ENCODE measurements at places on chromosomes 5 and 9.

GRCh38 chr5:110056580-110057114 is 366.9 kb downstream of the MAN2A1 start:
- DNase-seq = no peak

- DNase-seq = no peak
These were observed 86.0 kb downstream of the RXRA start for GRCh38 chr9:134412298-134412711.

- peak; percentile 10 for DNase-seq
These were observed 211.6 kb downstream of the MSX2 start for GRCh38 chr5:174935854-174936474.

DNA sequence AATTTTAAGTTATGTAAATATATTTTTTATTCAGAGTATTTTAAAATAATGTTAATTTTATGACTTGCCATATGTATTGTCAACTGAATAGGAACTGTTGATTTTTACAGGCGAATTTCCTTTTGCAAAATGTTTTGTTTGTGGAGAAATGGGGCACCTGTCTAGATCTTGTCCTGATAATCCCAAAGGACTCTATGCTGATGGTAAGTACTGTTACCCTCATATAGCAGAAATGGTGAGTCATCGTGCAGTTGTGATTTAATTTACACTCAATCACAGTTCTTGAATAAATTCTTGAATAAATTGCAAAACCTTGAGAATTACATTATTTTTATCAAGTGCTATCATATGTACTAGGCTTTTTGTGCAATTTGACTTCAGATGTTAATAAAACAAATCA is 7.4 kb downstream of the ZCCHC9 start:
- no peak for DNase-seq

GRCh38 chr5:82523633-82524032 is 245.5 kb upstream of the RPS23 start:
- no peak for DNase-seq

GRCh38 chr5:158952951-158953350 is 146.8 kb downstream of the EBF1 start:
- DNase-seq = no peak

DNA sequence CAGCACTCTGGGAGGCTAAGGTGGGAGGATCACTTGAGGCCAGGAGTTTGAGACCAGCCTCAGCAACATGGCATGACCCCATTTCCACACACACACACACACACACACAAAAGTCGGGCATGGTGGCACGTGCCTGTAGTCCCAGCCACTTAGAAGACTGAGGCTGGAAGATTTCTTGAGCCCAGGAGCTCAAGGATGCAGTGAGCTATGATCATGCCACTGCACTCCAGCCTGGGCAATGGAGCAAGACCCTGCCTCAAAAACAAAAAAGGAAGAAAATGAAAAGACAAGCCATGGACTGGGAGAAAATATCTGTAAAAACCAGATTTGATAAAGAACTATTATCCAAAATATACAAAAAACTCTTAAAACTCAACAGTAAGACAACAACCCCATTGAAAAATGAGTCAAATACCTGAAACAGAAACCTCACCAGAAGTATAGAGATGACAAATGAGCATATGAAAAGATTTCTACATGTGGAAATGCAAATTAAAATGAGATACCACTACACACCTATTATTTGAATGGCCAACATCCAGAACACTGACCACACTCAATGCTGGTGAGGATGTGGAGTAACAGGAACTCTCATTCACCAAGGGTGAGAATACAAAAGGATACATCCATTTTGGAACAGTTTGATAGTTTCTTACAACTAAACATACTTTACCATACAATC is 24.7 kb downstream of the DNAJA1 start:
- peak; percentile 9 for DNase-seq

DNA sequence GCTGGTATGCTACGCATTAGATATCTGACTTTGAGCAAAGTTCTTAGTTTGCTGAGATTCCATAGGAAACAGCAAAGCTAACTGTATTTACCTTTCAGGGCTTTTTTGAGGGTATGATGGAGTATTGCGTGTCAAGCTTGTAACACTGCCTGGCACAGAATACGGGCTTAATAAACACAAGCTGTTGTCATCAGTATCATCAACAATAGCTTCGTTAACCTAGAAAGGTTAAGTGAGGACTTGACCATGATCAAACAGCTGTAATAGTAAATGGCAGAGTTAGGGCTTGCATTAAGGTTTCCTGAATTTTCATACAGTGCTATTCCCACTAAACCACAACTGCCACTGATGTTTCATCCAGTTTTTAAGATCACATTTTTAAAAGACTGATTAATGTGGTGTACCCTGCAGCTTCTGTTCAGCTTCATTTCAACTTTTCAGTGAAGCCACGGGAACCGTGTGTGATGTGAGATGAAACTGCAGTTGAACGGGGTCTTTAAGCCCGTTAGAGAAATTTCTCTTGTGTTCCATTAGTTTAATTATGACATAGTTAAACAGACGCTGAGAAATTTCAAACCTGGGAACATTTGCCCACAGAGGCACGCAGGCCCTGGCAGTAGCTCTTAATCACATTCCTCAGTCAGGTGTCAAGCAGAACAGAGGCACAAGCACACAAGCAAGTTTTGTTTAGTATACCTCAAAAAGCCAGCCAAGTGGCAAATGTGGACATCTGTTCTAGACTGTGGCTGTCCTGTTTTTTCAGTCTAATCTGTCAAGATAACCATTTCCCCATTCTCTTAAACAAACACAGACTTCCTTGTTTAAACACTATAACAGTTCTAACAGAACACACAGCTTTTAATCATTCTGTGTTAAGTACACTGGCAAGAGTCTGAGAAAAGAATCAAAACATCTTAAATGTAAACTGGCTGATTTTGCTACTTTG is 147.1 kb downstream of the ZNF608 start:
- DNase-seq = no peak

DNA sequence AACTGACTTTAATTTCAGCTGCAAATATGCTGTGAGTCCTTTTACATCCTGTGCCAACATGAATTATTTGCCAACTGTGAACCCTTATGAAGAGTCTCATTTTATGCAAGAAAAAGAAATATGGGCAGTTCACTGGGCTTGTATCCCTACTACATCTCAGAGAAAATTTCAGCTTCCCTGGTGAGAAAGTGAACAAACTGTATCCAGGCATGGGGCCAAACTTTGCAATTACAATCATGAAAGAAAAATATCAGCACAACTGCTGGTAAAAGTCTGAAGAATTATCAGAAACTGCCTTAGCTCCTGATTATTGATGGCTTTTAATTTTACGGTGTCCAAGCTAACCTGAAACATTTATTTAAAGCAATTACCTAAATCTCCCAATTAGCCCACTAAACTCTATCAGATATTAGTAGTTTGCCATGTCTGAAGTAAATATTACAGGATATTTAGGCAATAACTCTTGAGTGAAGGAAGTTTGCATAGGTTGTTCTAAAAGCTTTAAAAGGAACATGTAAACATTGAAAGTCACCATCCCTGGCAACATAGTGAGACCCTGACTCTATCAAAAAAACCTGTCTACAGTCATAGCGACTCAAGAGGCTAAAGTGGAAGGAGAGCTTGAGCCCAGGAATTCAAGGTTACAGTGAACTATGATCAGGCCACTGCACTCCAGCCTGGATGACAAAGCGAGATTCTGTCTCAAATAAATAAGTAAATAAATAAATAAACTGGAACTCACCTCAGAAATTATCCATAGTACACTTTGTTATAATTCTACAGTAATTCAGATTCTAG is 83.9 kb upstream of the HCN1 start:
- no peak for DNase-seq

DNA sequence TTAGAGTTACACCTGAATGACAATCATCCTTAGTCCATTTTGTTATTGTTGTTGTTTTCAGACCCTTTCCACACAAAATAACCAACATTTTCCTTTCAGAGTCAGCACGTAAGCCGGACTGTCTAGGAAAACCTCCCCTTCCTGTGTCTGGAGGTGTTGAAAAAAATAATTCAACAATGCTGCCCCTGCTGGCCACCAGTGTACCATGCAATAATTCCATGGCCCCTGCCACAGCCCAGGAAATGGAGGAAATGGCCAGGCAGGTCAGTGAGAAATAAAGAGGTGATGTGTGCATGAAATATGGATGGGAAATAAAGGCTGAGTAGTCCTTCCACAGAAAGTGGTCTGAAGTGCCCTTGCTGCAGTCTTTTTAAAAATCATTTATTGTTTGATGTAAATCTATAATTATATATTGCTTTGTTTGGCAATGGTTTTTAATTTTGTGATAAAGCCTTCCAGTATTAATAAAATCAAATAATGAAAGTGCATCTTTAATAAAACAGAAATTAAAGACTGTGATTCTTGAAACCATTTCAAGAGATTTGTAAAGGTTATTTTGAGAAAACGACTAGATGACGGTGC is 152.8 kb upstream of the PAPPA start:
- DNase-seq = no peak

DNA sequence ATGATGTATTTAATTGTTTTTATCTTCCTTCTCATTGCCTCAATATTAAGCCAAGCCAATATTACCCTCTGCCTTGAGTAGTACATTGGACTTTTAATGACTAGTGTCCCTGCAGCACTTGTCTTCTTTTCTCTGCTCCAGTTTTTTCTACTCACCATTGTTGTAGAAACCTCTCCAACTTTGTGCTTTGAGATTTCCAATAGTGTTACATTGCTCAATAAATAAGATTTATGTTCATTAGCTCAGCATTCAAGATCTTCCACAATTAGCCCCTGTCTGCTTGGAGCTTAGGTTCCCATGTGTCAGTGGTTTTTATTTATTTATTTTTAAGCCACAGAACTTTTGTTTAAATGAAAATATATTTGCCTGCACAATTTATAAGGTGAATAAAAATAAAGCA is 145.3 kb downstream of the ADGRV1 start:
- no peak for DNase-seq

- DNase-seq = no peak
These were observed 511 bp upstream of the SPDL1 start for GRCh38 chr5:169583101-169583423.

DNA sequence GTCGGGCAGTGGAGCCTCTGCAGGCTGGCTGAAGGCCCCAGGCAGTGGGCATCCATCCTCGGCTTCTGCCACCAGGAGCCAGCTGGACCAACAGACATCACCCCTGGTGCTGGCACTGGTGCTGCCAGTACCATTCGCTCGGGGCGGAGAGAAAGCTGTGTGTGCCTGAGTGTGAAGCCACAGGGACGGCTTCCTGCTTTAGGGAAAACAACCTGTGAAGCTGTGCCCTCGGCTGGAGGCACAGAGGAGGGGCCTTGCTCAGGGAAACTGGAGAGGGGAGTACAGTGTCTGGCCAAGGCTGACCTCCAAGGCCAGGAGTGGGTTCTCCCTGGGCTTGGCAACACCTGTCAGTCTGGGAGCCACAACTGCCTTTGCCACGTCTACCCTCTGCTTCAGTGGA is 38.3 kb downstream of the NEK6 start:
- DNase-seq = no peak
